ENCODE measurements at places on chromosomes 16 and 17.

DNA sequence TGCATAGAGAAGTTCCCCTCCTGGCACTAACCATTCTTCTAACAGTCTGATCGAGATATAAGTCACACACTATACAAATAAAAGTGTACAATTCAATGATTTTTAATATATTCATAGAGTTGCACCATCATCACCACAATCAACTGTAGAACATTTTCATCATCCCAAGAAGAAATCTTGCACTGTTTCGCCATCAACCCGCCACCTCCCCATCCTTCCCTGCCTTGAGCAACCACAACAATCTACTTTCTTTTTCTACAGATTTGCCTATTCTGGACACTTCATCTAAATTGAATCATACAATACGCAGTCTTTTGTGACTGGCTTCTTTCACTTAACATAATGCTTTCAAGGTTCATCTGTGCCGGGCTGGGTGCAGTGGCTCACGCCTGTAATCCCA lies 33.0 kb upstream of the GUCY2D start:
- DNase-seq: no peak

GRCh38 chr17:71600137-71600789 lies 520.6 kb upstream of the SOX9 start:
- no peak for DNase-seq

DNA sequence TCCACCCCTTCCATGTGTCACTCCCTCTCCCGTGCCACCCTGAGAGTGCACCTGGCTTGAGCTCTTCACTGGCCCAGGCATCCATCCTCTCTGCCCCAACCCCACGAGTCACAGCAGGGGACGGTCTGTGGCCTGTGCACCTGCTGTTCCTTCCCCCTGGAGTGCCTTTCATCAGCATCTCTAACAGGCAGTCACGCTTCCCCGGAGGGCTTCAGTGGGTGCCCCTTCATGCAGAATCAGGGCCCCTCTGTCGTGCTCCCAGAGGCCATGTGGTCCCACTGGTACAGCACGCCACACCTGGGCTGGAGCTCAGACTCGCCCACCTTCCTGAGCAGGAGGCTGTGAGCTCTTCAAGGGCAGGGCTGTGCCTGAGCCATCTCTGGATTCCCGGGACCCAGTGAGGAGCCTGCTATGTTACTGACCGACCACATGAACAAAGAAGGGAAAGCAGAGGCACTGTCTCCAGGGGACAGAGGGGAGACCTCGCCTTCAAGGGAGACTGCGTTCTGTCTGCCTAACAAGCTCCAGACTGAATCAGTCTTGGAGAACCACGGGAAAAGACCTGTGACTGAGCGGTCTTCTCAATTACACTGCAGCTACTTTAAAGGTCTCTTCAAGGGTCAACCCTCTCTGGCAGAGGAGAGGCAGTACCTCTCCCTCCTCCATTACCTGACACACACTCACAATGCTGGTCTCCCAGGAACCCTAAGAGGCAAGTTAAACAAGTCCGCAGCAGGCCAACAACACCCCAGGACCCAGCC lies 78.8 kb upstream of the DOC2B start:
- DNase-seq: no peak

GRCh38 chr17:83046448-83047181 lies 32.8 kb upstream of the METRNL start:
- DNase-seq: no peak

DNA sequence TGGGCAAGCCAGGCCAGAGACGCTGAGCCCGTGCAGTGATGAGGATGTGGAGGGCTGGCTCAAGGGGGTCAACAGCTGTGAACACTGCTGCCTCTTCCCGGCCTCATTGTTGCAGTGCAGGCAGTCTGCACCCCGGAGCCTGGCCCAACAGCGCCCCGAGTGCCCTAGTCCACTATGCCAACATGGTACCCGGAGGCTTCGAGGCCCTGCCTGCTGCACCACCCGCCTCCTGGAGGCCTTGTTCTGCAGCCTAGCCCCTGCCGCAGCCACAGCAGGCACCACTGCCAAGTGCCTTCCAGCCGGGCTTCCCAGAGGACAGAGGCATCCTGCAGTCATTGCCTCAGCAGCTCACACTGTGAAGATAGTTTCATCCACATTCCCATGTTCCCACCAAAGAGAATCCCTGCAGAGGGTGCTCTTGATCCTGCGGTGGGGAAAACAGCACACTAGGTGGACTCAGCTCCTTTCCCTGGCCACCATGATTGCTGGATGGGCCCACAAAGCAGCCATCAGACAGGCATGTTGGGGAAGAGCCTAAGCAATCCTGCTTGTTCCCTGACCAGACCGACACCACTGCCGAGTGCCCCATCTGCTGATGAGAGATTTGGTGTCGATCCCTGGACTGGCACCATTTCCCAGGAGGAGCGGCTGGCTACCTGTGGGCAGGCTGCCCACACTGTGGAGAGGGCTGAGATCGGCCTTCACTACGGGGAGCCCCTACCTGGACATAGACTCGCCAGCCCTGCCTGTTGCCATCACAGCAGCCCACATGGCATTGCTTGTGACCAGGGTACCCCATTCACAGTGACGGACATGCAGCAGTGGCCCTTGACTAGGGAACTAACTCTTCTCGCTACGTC lies 44.9 kb downstream of the USP22 start:
- no peak for DNase-seq

- no peak for DNase-seq
Measured at GRCh38 chr17:6393351-6393952, 41.5 kb downstream of the AIPL1 start.

DNA sequence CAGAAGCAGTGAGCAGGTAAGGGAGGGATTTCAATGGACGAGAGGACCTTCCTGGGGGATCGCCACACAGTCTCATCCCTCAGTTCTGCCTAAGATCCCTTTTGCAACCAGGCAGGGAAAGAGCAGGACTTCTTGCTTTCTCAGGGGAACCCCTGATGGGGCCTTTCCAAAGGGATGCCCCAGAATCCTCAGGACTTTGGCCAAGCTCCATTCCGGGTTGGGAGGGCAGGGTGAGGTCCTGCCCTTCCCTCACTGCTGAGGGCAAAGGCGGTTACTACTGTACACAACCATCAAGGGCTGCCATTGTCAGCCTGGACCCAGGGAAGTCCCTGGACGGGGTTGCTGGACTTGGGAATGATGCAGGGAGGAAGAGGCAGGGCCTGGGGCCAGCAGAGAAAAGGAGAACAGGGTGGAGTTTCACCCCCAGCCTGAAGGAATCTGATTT lies 9.7 kb downstream of the PRR29 start:
- DNase-seq: no peak

DNA sequence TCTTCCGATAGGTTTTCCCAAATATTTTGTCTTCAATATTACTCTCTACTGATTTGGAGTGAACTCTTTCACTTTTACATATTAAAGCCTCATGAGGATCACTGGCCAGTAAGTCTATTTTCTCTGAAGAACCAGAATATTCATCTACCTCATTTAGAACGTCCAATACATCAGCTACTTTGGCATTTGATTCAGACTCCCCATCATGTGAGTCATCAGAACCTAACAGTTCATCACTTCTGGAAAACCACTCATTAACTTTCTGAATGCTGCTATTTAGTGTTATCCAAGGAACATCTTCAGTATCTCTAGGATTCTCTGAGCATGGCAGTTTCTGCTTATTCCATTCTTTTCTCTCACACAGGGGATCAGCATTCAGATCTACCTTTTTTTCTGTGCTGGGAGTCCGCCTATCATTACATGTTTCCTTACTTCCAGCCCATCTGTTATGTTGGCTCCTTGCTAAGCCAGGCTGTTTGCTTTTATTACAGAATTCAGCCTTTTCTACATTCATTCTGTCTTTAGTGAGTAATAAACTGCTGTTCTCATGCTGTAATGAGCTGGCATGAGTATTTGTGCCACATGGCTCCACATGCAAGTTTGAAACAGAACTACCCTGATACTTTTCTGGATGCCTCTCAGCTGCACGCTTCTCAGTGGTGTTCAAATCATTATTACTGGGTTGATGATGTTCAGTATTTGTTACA lies 30.9 kb downstream of the BRCA1 start:
- DNase-seq: no peak

GRCh38 chr17:77836557-77837041 lies 121.9 kb upstream of the TNRC6C start:
- no peak for DNase-seq

GRCh38 chr16:88730632-88731607 lies 24.6 kb downstream of the CTU2 start:
- DNase-seq: no peak

DNA sequence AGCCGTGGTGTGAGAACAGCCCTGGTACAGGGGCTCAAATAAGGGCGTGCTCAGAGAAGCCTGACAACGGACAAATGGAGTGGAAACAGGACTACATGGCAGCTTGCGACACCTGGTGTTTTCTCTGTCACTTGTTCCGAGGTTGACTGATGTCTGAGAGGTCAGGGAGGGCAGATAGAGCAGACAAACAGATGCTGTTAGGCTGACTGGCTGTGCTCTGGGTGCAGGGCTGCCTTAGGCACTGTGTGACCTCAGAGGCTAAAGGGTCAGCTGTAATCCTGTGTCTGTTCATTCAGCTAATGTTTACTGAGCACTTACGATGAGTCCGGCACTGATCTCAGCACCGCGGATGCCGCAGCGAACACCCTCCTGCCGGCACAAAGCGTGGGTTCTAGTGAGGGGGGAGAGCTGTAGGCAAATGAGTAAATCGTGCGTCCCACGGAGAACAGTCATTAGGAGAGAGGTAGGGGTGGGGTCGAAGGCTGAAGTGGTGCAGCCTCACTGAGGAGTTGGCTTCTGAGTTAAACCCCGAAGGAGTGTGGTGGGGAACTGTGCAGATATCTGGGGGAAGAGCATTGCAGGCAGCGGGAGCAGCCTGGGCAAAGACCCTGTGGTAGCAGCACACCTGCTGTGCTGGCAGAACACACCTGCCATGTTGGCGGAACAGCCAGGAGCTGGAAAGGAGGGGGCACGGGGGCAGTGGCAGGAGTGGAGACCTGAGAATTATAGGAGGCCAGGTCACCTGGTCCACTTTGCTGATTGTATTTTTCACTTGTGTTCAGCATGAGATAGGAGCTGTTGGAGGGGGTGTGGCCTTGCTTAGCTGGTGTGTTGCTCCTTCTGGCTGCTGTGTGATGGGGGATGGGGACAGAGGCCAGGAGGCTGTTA lies 35.0 kb downstream of the GPT2 start:
- no peak for DNase-seq

GRCh38 chr16:77617996-77618395 lies 104.3 kb upstream of the NUDT7 start:
- DNase-seq: no peak

GRCh38 chr16:50071075-50071671 lies 5.4 kb downstream of the HEATR3 start:
- DNase-seq: no peak

GRCh38 chr17:81980707-81981343 lies 3.4 kb downstream of the ASPSCR1 start:
- DNase-seq: no peak

DNA sequence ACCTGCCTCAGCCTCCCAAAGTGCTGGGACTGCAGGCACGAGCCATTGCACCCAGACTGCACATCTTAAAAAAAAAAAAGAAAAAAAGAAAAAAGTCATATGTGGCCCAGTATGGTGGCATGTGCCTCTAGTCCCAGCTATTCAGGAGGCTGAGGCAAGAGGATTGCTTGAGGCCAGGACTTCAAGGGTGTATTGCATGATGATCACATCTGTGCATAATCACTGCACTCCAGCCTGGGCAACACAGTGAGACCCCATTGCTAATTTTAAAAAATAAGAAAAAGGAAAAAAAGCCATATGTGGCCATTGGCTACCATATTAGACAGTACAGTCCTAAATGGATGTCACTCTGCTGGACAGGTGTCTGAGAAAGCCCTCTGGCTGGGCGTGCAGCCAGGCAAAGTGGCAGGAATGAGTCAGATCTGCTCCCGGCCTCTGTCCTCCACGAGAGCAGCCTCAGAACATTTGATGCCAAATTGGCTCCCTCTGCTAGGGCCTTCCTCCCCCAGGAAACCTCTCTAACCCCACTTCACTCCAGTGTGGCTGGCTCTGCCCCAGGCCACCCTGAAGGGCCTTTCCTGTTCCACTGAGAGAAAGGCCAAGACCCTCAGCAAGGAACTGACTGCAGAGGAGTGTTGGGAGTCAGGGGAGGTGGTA lies 14.7 kb downstream of the CA7 start:
- no peak for DNase-seq

- no peak for DNase-seq
Measured at GRCh38 chr17:56499799-56500388, 93.6 kb upstream of the NOG start.

- DNase-seq: no peak
Measured at GRCh38 chr17:64074704-64075426, 54.4 kb upstream of the ICAM2 start.

- no peak for DNase-seq
Measured at GRCh38 chr16:85912211-85912974, 13.4 kb downstream of the IRF8 start.

DNA sequence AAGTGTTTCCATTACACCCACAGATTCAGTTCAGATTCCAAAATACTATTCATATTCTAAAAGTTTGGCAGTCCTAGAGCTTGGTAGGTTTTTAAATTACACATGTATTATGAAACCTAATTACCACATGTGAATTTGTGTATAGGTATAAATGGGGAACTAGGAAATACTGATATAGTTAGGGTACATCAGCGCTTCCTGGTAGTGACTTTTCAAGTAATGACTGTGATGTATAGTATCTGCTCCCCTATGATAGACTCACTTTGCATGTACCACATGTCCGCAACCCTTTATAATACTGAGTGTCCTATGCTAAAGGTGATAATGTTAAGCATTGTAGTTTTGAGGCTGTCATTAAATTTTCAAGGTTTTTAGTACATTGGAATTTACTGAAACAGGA lies 22.9 kb downstream of the CDK12 start:
- no peak for DNase-seq

- DNase-seq: no peak
Measured at GRCh38 chr17:63774141-63774968, at the start of gene DDX42. DDX42 (plus strand) TSS chr17:63774170; CDS start chr17:63787050, 12,880 bp downstream.

DNA sequence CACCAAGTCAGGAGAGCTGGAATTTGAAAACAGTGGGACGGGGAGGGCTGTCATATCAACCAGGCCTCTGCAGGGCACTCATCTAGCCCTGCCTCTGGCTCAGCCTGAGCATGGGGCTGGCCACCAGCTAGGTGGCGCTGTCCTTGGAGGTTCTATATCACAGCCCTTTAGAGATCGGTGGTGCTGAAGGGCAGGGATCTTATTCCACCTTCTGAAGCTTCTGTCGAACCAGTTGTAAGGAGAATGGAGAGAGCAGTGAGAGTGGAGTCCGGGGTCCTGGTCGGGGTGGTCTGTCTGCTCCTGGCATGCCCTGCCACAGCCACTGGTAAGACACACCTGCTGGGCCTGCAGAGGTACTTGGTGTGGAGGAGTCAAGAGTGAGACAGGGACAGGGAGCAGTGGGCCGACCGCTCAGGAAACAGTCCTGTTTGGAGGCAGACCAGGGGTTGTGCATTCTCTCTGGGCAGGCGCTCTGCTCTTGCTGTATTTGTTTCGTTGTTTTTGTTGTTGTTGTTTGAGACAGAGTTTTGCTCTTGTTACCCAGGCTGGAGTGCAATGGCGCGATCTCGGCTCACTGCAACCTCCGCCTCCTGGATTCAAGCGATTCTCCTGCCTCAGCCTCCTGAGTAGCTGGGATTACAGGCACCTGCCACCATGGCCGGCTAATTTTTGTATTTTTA lies at the start of gene CES3:
TSS of gene CES3 (plus strand) at position 202 of the 680 bp plus-strand sequence. CDS start at position 244, 42 bp downstream.
- DNase-seq: peak; percentile 28

Measured in NCI-H2081 treated with DMSO at 0.1 percent for 48 hours (cell line).